ENCODE measurements at places on chromosomes 1 and 21.

DNA sequence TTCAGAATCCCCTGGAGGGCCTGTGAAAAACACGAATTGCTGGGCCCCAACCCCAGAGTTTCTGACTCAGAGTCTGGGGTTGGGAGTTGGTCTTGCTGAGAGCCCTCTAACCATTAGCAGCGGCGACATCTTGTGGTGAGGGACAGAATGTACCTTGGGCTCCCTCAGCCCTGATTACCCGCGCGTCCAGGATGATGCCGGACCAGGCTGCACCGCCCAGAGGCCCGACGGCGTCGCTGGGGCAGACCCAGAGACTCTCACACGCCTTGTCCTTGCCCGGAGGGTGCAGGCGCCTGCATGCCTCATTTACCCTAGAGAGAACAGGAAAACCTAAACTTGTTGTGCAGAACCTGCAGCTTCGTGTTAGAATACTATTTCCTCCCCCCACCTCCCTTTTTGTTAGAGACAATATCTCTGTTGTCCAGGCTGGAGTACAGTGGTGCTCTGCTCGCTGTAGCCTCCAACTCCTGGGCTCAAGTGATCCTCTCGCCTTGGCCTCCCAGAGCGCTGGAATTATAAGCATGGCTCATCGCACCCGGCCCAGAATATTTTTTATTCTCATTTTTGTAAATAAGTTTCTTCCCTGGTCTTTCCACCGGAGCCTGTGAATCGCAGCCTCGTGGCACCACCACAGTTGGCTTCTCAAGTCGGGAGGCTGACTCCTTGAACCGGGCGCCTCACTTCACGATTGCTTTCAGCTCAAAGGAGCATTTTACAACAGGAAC lies 22.2 kb upstream of the RD3 start:
- no peak for DNase-seq

DNA sequence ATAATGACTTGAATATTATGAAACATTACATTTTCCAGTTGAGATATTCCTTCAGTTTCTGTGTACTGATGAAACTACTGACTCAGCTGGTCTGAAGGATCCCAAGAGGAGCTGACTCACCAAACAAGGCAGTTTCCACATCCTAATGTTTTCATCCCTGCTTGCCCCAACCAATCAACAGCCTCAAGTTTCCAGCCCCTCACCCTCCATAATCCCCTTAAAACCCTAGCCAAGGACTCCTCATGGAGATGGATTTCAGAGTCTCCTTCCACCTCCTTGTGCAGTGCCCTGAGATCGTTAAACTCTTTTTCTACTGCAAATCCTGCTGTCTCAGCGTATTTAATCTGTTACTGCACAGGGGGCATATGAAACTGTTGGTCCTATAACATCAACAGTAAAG lies 83.1 kb upstream of the HAO2 start:
- DNase-seq, result no peak

- no peak for DNase-seq
Measured at GRCh38 chr1:61097317-61097716, 15.0 kb downstream of the NFIA start.

- DNase-seq, result no peak
Measured at GRCh38 chr1:113252166-113252565, 138.1 kb upstream of the MAGI3 start.

DNA sequence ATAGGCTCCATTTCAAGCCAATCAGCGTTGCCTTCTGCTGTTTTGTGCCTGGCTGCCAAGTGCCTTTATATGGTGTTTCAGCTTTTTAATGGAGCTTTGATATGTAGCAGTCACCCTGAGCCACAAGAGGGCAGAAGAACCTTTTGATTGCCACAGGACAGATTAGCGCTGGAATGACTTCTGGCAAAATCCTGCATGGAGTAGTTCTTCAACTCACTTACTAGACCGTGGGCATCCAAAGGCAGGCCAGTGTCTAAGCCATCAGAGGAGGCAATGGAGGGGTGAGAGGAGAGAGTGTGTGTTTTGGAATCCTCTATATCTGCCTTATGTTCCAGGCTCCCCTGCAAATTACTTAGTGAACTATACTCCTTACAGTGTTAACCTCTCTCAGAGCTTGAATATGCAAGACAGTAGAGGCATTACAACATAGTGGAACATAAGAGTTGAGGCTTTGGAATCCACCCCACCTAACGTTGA lies 56.2 kb downstream of the ST3GAL3 start:
- DNase-seq, result peak; percentile 48
